ENCODE measurements at places on chromosomes 12 and 14. TPM values are rescaled to one million over a fixed set of nuclear protein-coding genes. Genes with fewer than 3 reads are reported as not detected.

GRCh38 chr14:35332517-35333263, 40.5 kb downstream of the PSMA6 start:
- peak; percentile 68 for DNase-seq

DNA sequence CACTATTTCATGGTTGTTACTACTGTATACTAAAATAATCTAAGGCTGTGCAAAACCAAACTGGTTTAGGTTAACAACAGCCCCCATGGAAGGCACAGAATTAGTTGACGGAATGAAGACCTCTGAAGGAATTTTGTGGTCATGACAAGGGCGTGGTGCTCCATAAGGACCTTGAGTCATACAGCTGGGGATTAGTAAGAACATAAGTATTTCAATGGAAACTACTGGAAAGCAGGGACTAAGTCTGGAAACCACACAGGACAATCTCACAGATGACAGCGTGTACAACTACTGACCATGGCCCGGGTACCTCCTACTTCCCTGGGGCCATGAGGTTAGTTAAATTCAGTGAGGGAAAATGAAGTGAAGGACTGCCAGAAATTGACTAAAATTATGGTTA, 98.5 kb upstream of the PLEKHA5 start:
- DNase-seq: no peak

DNA sequence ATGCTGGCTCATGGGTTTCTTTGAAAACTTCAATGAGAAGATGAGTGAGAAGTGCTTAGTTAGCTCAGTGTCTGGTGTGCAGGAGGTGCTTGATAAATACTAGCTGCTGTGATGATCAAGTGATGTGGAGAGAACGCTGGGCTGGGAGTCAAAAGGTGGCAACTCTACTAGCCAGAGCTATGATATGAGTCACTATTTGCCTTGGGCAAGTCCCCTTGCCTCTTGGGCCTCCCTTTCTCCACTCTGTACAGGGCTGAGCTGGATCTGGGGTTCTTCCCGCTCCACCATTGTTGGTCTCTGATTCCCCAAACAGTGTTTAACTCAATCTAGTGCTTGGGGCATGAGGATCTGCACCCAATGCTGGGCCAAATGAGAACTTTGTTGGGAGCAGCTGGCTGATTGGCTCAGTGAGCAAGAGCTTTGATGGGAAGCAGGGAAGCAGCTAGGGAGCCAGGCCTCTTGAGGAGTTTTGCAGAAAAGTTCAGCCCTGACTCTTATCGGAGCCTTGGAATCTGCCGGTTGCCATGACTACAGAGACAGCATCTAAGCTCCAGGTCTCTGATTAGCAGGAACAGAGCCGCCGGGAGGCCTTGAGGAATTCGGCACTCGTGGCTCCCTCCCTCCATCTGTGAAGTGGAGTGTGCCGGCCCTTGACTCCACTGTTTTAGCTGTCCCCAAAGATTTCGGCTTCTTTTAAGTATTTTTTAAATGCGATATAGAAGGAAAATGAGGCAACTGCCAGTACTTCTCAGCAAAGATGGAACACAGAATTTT, 82.1 kb upstream of the HSPB8 start:
- DNase-seq: no peak

DNA sequence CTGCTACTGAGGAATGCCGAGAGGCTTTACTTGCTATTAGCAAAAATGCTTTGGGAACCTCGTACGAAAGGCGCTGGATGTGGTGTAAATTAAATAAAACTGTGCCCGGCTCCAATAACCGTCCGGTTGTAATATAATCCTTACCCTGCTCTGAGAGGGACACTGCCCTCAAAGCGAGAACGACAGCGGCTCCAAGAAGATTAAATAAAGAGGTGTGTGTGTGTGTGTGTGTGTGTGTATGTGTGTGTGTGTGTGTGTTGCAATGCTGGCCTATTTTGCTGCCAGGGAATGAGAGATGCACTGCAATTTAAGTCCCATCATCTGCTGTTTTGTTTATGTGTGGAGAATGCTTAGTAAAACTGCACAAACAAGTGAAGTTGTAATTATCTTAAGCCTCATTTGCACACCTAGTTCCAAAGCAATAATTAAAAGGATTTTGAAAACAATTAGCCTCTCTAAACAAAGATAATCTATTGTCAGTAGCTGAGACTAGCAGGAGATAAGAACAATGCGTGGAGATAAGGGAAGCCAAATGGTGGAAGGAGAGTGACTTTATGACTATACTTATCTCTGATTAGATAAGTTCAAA, 1.2 kb upstream of the SIX1 start:
- DNase-seq: no peak

DNA sequence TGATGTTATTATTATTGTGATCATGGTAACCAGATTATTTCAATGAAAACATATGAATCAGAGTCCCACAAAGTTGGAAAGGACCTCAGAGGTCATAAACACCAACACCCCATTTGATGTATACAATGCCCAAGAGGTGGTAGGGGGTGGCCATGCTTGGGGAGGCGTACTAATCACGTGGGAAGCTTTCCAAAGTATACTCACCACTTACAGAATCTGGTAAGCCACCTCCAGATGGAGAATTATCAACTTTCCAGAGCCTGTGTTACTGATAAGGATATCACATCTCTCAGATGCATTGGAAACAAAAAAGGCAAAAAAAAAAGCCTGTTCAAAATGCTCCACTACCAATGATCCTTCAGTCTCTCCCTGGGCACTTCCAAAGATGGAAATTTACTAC, 8.4 kb downstream of the DAD1 start:
- no peak for DNase-seq

GRCh38 chr14:89384023-89384422, 33.0 kb downstream of the FOXN3 start:
- DNase-seq: no peak

- no peak for DNase-seq
Measured at GRCh38 chr14:66824251-66824650, 316.3 kb downstream of the GPHN start.

GRCh38 chr14:71737760-71738159, 194.5 kb upstream of the RGS6 start:
- no peak for DNase-seq

- DNase-seq: peak; percentile 58
Measured at GRCh38 chr12:40224439-40225291, at the start of gene LRRK2. Gene LRRK2 (plus strand): TSS chr12:40224997. CDS start chr12:40225132, 135 bp downstream.

- no peak for DNase-seq
Measured at GRCh38 chr12:22609501-22609900, 15.5 kb upstream of the ETNK1 start.

Gene GARIN6
- total RNA-seq: not detected

- DNase-seq: peak; percentile 35
Measured at GRCh38 chr14:58571769-58572472, 65.8 kb upstream of the DACT1 start.

DNA sequence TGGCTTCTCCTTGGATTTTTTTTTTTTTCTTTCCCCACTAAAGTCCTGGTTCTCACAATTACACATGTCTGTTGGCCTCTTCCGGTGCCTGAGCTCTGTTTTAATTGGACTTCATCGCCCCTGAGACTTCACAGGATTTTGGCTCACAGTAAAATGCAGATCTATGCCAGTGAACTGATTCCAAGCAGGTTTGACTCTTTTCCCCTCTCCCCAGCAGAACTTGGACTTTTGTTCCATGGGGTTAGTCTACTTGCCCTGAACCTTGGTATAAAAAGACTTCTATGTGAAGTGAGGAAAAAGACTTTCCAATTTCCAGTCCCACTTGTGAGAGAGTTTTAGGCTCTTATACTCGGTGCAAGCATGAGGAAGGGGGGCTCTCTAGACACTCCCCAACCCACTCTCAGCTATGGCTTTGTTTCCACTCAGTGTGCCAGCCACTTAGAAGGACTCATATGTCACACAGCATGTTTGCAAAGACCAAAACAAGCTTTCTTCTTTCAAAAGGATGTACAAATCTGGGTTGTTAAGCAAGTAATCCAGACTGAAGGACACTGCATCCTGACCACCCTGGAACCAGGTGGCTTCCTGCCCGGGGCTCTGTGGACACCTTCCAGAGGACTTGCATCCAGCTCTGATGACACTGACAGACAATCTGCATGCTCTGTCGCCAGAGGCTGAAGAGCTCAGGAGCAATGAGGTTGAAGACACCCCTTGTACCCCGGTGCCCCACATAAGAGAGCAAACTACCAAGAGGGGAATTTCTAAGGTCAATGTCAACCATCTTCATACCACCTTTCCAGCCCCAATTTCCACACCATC, 221.9 kb upstream of the EGLN3 start:
- DNase-seq: no peak

Gene SLC6A13
- total RNA-seq: 0.26 TPM

- no peak for DNase-seq
Measured at GRCh38 chr12:128949086-128949485, 95.8 kb downstream of the GLT1D1 start.

Data from activated CD8-positive, alpha-beta T cell treated with anti-CD3 and anti-CD28 coated beads, Interleukin-2, amount 10 ng/mL, durations not matched to agents 7 days and 5 days (primary cell).